ENCODE measurements at places on chromosomes 5 and 9.

DNA sequence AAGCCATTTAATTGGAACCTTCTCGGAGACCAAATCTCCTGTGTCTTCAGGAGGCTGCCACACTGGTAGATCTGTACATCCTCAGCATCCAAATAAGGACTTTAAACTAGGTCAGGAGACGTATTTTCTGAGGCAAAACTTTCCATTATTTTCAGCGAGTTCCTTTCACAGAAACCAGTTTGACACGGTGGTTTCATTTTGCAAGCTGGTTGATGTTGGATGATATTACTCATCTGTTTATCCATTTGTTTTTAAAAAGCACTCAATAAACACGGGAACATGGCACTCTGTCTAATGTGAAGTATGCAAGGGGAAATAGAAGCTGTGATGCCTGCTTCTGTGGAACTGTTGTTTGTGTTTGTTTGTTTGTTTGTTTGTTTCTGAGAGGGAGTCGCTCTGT lies 199.6 kb downstream of the ERCC6L2 start:
- no peak for DNase-seq

- no peak for DNase-seq
Measured at GRCh38 chr5:74623748-74624408, 16.6 kb downstream of the ENC1 start.

DNA sequence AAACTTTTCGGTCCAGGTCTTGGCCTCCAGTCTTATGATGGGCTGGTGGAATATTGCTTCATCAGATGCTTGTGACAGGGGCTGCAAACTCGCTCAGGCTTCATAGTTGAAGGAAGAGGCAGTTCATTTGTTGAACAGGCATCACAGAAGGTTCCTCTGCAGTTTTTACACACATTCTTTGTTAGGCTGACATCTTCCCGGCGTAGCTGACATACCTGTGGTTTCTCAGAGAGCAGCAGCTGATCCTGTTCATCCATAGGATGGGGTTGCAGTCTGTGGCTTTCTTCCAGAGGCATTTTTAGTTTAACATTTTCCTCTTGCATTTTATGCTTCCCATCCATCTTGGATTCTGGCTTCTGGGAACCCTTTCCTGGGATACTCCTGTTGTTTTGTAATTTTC lies 1255.2 kb downstream of the EFNA5 start:
- no peak for DNase-seq

GRCh38 chr9:112337547-112337946 lies 4.1 kb upstream of the PTBP3 start:
- no peak for DNase-seq

DNA sequence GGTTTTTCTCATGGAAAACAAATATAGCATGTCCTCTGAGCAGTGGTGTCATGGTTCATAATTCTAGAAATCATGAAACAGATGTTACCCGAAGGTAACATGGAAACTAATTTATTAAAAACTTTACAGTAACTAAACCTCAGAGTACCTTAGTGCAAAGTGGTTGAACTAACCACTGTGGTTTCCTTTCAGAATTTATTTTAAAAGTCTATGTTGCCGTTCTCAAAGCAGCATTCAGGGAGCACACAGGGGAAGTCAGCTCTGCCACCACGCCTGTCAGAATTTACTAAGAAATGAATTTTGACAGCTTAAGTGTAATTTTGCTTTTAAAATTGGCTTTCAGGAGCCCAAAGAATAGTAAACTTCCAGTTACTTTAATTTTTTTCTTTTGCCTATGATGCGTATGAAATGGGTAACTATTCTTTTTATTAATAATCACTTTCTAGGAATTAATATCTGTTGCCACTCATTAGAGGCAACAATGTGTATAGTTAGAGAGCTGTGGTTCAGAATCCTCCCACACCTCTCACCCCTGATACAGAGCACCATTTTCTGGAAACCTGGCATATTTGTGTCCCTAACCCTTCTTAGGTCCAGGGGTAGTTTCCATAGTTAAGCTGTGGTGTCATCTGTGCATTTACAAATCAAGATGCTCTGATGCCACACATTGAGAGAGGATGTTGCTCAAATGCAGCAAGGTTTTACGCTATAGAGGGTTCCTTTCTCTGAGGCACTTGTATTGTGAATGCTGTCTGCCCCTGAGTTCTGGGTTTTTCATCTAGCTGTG lies 202.6 kb downstream of the ZSWIM6 start:
- DNase-seq, result no peak

DNA sequence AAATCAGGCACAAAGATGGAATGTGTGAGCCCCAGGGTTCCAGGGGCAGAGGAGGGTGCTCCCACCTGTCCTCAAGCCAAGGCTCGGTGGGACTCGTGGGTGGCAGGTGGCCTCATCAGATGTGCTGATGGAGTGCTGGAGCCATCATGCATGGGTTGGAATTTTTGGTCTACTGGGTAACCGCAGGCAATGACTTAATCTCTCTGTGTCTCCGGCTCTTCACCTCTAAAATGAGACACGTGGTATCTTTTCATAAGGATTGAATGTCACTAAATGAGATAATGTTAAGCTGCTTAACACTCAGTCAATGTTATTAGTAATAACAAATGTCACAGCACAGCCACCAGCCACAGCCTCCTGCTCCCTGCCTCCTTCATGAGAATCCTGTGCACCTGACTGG lies 245.5 kb downstream of the HSPA4 start:
- DNase-seq, result no peak

DNA sequence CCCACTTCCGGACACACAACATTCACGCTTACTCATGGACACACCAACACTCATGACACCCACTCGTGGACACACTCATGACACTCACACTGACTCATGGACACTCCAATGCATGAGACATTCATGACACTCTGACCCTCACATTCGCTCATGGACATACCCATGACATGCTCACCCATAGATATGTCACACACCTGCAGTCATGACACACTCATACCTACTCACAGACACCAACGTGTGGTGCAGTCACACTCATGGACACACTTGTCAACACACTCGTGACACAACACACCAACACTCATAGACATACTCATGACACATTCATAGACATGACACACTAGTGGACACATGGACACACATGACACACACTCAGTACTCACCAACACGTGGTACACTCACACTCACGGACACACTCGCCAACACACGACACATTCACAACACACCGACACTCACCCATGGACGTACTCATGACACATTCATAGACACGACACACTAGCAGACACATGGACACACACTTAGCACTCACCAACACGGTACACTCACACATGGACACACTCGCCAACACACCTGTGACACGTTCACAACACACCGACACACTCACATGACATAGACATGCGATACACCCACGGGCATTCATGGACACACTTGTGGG lies 73.4 kb downstream of the PHF2 start:
- DNase-seq, result no peak

DNA sequence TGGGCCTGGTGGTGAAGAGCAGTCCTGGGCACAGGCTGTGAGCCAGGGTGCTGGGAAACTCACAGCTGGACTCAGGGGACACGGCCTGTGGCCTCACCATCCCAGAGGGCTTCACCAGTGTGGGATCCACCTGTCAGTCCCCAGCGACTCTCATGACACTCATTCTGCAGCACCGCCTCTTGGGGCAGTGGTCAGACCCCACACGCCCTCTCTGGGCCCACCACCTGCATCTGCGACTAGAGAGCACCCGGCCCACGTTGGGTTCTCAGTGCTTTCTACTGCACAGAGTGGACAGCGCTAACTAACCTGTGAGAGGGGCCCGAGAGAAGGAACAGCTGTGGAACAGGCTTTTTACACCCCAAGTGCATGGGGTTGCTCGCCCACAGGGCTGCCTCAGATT lies 45.8 kb upstream of the GARNL3 start:
- no peak for DNase-seq

GRCh38 chr5:142845402-142845921 lies 75.3 kb downstream of the ARHGAP26 start:
- no peak for DNase-seq

DNA sequence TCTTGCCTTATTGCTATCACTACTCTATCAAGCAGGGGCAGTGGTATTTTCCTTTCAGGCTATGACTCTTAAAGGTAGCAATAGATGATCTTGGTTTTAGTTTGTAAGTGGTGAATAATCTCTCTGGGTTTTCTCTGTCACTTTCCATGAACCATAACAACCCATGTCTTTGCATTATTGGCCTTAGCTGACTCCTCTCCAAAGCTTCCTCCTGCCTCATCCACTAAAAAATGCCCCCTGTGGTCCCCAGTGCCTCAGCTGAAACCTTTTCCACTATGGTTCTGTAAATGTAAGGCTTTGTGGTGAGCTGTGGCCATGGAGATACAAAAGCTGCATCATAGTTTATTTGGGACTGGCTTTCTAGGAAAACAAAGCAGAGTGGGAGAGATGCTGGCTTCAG lies 128.8 kb downstream of the GPBP1 start:
- DNase-seq, result no peak

DNA sequence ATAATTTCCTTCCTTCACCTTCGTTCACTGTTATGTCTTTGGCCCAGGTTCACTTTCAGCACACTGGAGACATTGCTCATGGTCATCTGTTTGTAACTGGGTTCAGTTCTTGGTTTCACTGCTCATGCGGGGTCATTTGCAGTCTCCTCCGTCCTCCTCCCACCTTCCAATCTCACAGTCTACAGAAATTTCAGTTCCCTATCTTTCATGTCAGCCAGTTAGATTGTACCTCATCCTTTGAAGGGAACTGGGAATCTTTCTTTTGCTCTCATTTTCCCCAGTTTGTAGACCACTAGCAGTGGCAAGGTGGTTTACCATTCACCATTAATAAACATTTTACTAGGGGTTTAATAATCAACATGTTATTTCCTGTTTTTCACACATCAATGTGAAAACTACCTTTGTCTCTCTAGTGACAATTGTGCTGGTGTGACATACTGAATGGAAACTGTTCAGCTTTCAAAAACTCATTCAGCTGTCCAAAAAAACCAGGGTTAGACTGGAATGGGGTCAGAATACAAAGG lies 100.9 kb upstream of the IL6ST start:
- DNase-seq, result no peak

DNA sequence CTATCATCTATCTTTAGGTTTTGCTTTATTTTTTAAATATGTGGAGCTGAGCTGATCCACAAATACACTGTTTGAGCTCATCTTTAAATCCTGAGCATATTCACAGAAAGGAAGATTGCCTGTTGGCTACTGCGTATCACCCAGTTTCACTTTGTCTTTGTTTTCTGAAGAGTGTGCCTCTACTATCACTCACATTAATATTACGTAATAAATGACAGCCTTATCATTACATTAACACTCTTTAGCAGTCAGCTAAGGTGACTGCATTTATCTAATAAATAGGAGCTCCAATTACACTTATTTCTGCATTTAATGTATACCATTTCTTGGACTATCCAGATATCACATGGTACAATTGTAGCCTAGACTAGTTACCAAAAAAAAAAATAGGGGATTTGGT lies 511.7 kb downstream of the NR2F1-AS1 start:
- no peak for DNase-seq

GRCh38 chr9:109519366-109519765 lies 21.3 kb upstream of the PTPN3 start:
- DNase-seq, result no peak

GRCh38 chr5:172713113-172713808 lies 57.7 kb downstream of the DUSP1 start:
- peak; percentile 73 for DNase-seq

GRCh38 chr9:5263351-5264218 lies 32.4 kb downstream of the INSL4 start:
- DNase-seq, result no peak

- no peak for DNase-seq
Measured at GRCh38 chr5:180175015-180175431, 34.0 kb downstream of the RASGEF1C start.

DNA sequence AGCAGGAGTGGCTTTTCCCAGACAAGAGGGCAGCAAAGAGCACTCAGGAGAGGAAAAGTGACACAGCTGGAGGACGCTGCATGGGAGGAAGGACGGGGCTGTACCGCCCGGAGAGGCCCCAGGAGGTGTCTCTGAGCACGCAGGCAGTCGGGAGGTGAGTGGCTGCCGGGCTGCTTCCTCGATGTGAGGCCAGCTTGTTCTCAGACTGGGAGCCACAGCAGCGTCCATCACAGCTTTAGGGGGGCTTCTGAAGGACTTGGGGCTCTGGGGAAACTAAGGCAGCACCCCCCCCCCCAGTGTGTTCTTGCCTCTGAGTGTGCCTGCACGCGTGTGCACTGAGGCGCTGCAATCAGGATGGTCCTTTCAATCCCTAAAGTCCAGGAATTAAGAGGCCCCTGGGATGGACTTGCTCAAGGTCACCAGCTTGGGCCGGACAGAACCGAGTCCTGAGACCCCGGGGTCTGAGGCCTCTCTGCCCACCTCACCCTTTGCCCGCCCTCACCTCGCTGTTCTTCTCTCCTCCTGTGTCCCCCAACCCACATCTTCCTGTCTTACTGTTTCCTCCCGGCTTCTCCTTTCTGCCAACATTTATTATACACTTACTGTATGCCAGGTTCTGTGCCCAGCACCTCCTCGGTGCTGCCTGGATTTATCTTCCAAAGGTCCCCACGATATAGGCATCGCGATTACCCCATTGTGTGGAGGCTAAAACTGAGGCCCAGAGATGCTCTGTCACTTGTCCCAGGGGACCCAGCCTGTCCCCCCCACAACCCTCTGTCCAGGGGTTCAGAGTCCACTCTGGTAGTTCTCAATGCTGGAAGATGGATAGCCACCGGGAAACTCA lies 32.9 kb downstream of the FAM163B start:
- DNase-seq, result no peak

DNA sequence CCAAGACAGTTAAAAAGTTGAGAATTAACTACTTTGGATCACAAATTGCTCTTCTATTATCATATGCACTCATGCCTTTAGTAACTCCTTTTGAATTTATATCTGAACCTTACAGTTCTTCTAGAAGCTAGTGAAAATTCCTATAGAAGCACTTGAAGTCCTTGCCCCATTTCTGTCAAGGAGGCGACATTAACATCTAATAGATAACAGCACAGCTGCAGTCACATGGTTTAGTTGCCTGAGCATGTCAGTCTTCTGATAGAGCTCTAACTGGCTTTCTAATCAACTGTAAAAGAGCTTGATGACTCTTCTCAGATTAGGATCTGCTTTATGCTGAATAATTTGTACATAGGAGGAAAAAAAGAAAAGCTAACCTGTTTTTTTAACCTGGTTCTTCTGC lies 9.0 kb downstream of the RFESD start:
- no peak for DNase-seq

- DNase-seq, result no peak
Measured at GRCh38 chr5:35794684-35795375, 61.9 kb upstream of the IL7R start.

DNA sequence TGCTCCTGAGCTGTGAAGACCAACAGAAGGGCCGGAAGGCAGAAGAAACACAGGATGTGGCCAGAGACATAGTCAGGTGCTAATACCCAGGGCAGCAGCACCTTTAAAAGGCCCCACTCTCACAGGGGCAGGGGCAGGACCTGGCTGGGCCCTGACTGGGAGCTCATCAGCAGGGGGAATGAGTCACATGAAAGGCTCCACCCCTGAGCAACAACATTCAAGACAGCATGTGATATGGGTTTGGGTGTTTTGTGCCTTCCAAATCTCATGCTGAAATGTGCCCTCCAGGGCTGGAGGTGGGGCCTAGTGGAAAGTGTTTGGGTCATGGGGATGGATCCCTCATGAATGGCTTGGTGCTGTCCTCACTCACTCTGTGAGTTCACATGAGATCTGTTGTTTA lies 181.7 kb downstream of the ERCC6L2 start:
- DNase-seq, result no peak

GRCh38 chr9:71515107-71515506 lies 253.2 kb downstream of the CEMIP2 start:
- no peak for DNase-seq

GRCh38 chr9:136886610-136887597 lies 588 bp downstream of the TRAF2 start:
- DNase-seq, result peak; percentile 70

GRCh38 chr9:16418721-16419120 lies 451.7 kb downstream of the BNC2 start:
- no peak for DNase-seq

Data from effector CD4-positive, alpha-beta T cell (primary cell).